ENCODE measurements at places on chromosomes 16 and 17.

DNA sequence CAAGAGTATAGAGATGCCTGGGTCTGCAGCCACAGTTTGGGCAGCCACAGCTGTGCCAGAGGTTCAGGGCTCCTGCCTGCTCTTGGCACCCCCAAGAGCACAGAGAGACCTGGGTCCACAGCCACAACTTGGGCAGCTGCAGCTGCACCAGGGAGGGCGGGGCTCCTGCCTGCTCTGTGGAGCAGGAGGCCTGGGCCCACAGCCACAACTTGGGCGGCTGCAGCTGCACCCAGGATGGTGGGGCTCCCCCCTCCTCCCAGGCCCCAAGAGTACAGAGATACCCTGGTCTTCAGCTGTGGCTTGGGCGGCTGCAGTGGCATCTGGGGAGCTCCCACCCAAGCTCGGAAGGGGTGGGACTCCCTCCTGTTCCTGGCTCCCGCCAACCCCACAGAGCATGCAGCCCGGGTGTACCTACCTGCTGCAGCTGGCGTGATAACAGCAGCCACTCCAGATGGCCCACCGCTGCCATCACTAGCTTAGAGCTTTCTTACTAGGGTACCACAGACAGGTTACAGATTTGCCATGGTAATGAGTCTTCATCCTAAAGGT is 72.7 kb downstream of the PHKB start:
- no peak for DNase-seq

GRCh38 chr16:84735849-84736586 is 36.2 kb downstream of the USP10 start:
- DNase-seq = no peak

DNA sequence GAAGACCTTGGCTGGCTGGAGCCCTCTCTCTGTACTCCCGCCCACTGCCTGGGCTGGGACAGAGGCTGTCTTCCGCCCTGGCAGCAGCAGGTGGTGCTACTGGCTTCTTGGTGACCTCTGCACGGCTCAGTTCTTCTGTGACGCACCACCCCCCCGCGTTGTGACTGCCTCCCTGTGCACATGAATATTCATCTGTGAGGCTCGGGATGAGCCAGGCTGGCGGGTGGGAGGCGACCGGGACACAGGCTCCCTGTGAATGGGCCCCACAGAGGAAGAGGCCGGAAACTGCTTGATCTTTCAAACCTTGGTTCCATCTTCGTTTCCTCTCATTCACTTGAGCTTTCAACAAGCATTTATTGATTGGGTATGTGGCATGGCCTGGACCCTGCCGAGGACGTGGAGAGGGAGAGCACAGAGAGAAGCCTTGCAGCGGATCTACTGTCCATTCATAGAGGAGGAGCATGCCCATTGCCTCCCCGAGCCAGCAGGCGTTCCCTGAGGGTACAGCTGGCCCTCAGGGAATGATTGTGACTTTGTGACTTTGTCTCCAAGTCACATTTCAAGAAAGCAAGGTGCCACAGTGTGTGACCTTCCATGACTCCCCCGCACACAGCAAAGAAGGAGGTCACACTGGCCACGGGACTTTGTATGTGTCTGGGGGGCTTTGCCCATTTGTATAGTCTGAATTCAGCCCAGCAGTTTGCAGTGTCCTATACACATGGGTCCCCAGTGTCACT is 45.0 kb downstream of the B9D1 start:
- no peak for DNase-seq

GRCh38 chr17:2366747-2367494 is 29.6 kb downstream of the SGSM2 start:
- DNase-seq = no peak

GRCh38 chr17:44844390-44844830 is 3.3 kb upstream of the HIGD1B start:
- no peak for DNase-seq

DNA sequence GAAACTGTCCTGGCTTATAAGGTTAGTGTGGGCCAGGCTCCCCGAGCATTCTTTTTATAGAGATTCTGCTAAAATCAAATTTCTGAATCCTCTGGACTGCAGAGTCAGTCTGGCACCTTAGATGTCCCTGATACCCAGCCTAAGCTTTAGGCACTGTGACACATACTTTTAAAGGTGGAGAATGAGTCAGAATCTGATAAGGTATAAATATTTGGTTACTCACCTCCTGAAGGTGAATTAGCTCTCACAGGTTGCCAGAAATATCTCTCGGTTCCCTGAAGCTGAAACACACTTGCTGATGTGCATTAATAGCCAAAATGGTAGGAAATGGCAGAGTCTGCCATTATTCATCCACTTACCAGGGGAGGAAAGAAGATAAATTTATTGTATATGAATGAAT is 446.9 kb downstream of the UTP18 start:
- no peak for DNase-seq

- DNase-seq = no peak
Measured at GRCh38 chr16:9199311-9199710, 107.9 kb downstream of the HAPSTR1 start.

- no peak for DNase-seq
Measured at GRCh38 chr16:23420011-23420410, 33.0 kb downstream of the COG7 start.

GRCh38 chr16:30395992-30396585 is 869 bp downstream of the ZNF48 start:
- DNase-seq = no peak

- DNase-seq = no peak
Measured at GRCh38 chr17:31593806-31594205, 202.3 kb downstream of the RAB11FIP4 start.

DNA sequence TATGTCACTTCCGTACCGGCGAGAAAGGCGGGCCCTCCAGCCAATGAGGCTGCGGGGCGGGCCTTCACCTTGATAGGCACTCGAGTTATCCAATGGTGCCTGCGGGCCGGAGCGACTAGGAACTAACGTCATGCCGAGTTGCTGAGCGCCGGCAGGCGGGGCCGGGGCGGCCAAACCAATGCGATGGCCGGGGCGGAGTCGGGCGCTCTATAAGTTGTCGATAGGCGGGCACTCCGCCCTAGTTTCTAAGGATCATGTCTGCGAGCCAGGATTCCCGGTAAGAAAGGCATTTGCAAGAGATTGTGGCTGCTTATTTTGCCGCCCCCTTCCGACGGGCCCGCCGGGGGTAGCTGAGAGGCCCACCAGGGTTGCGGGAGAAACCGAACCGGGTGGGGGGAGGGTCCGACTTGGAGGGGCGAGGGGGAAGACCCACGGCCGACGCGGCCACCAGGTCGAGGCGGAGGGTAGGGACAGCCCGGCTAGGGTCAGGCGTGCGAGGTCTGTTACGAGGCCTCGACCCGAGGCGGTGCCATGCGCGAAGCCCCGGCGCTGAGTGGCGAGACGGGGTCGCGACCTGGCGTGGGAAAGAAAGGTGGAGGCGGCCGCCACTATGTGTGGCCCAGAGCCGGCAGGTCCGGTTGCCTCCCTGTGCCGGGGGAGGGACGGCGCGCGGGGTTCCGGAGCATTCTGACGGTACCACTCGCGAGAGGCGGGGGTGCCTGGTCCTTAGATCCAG is 6.7 kb upstream of the CD68 start:
- peak; percentile 96 for DNase-seq

DNA sequence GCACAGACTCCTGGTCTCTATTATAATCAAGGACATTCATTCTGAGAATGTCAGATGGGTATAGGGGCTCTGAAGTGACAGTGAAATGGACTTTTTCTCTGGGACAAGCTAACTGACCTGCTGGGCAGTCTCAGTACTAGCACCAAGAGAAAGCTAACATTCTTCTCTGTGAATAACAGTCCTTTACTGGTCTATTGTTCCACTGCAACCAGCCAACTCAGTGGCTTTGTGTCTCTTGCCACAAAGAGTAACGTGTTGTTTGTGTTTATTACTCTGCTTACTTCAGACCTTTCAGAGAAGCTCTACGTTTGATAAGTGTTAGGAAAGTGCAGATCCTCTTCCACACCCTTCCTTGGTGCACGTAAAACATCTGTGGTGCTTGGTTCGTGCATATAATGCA is 61.5 kb upstream of the BCAR1 start:
- DNase-seq = no peak

- peak; percentile 5 for DNase-seq
Measured at GRCh38 chr16:64362193-64362592, 759.7 kb downstream of the CDH11 start.

DNA sequence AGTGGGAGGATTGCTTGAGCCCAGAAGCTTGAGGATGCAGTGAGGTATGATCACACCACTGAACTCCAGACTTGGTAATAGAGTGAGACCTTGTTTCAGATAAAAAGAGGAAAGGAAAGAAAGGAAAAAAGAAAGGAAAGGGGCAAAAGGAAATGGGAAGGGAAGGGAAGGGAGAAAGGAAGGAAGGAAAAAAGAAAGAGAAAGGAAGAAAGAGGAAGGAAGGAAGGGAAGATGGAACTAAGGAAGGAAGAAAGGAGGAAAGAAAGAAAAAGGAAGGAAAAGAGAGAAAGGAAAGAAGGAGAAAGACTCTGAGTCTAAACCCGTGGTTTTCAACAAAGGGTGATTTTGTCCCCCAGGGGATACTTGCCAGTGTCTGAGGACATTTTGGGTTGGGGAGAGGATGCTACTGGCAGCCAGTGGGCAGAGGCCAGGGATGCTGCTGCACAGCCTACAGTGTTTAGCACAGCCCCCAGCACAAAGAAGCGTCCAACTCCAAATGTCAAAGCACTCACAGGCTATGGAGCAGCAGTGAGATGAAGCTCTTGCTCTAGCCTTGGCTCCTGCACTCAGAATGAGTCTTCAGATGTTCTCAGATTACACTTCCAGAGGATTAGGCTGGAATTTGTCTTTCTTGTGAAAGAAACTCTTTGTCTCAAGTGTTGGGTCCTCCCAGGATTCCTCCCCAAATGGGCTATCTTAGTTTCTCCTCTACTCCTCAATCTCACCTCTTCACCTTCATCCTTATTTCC is 64.2 kb downstream of the BMERB1 start:
- DNase-seq = no peak

DNA sequence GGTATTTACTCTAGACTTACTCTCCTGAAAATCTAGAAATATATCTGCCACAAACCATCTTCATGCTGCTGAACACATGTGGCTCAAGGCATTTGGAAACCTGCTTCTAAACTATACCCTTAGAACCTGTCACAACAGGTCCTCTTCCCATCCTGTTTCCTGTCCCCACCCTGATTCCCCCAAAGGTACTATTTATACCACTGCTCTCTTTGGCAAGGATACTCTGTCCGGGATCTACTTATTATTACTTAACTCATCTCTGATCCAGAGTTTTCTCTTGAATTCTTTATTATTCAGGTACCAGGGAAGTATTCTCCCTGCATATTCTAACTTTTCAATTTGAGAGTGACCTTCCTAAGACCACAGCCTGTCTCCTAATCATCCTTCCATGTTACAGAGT is 33.4 kb downstream of the TRAF4 start:
- no peak for DNase-seq

DNA sequence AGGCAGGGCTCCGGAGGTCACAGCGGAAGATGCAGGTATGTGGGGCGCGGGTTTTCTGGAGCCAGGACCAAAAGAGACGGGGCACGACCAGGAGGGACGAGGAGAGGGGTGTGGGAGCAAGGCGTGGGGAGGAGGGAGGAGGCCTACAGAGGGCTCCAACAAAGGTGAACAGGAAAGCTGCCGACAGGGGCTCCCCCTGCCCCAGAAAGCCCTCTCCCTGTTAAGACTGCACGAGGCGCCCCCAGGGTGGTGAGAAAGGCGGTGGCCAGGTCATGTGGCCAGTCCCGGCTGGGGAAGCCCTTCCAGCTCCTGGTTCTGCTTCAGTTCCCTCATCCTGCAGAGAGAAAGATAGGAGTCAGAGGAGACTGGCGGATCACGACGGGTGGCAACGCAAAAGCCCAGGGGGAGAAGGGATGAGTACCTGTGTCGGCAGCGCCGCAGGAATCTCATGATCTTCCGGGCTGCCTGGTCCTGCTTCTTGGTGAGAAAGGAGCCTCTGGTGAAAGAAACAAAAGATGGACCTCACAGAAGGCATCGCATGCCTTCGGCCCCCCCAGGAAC is 949 bp upstream of the SPAG7 start:
- DNase-seq = no peak

- no peak for DNase-seq
Measured at GRCh38 chr17:21214777-21215541, 998 bp upstream of the TMEM11 start.

GRCh38 chr17:45077643-45078042 is 16.5 kb downstream of the NMT1 start:
- DNase-seq = no peak

GRCh38 chr17:17001874-17002520 is 30.1 kb upstream of the TNFRSF13B start:
- DNase-seq = peak; percentile 88

- no peak for DNase-seq
Measured at GRCh38 chr17:7208027-7208571, 11.5 kb downstream of the DLG4 start.

GRCh38 chr16:83771306-83771942 is 36.4 kb upstream of the HSBP1 start:
- no peak for DNase-seq

GRCh38 chr17:72077326-72077960 is 43.4 kb upstream of the SOX9 start:
- DNase-seq = peak; percentile 24

DNA sequence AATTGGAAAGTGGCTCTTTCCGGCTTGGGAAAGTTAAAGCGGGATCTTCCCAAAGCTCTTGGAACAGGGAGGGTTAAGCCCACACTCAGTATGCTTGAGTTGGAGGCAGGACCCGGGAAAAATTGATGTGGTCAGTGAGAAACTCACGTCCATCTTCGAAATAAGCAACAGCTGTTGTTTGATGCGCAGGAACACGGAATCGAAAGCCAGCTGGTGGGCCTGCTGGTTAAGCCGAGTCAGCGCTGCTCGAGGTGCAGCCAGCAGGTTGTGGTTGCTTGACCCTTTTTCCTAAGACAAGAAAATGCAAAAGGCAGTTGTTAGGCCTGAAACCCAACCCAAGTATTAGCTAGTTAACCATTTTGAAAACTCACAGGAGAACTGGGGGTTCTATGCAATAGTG is 49.4 kb downstream of the COG7 start:
- no peak for DNase-seq

- DNase-seq = no peak
Measured at GRCh38 chr16:72947379-72948237, 100.3 kb downstream of the ZFHX3 start.

DNA sequence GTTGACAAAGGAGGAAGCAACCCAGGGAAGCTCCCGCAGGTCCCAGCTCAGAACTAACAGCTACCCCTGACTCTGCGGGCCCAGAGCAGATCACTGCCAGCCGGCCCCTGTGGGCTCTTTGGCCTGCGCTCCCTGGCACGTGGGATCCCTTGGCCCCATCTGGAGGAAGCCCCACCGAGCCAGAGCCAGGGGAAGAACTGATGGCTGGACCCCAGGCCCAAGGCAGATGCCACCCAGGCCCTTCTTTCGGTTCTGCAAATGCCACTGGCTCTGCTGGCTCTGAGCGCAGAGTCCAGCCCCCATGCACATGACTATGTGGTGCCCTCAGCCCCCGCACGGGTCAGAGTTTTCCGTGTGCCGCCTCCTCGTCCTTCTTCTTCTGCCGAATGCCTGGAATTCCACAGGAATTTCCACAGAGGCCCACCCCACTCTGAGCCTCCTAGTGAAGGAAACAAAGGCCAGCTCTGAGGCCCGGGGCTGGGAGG is 35.8 kb upstream of the SNN start:
- DNase-seq = no peak

DNA sequence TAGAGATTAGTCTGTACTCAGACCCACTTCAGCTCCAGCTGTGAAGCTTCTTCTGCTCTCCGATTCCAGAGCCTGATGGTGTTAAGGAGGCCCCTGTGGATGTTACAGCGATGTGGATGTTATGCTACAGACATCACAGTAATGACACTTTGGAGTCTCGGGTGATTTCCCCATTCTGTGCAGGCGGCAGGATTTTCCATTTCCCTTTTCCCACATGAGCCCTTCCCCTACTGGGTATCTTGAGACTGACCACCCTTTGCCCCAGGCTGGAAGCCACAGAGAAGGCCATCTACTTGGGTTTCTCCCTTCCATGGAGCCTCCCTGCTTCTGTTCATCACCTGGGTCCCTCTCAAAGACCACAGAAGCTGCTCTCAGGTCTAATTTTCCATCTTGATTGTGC is 78.3 kb downstream of the KCNJ12 start:
- no peak for DNase-seq

Measured in H54 (cell line).